ENCODE measurements at places on chromosomes 3 and 15.
A peak's percentile ranks its signal among the peaks of the same experiment; 100 is the strongest.

GRCh38 chr15:58136731-58137130 lies 1.4 kb upstream of the AQP9 start:
- no peak for DNase-seq

GRCh38 chr15:55282284-55282833 lies 7.3 kb downstream of the RAB27A start:
- DNase-seq, result peak; percentile 62

GRCh38 chr3:187082758-187083375 lies 56.4 kb downstream of the RPL39L start:
- no peak for DNase-seq

- peak; percentile 23 for DNase-seq
Measured at GRCh38 chr15:57505949-57506391, 85.7 kb upstream of the MYZAP start.

GRCh38 chr3:32281570-32282106 lies 43.2 kb downstream of the CMTM8 start:
- no peak for DNase-seq

DNA sequence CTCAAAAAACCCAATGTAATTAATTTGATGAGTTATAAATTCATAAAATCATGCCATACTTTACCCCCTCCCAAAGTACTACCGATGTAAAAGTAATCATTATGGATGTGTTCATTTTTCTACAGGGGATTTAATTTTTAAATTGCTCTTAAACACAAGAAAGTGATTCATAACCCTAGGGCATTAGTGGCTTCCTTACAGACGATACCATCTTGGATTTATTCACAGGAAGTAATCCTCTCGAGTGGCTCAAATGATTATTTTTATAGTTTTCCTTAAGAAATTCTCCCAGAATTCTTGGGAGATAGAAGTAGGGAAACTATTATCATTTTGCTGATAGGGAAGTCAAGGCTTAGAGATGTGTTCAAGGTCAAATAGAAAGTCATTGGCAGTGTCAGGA lies 80.9 kb downstream of the PEX5L start:
- DNase-seq, result no peak

All from GM04504 (cell line).